ENCODE measurements at places on chromosomes 2 and 18. TPM values are rescaled to one million over a fixed set of nuclear protein-coding genes. Genes with fewer than 3 reads are reported as not detected.

MRO gene
- polyA plus RNA-seq, result 0.06 TPM

LINC00305 gene
- polyA plus RNA-seq, result not detected

GREB1 gene
- 0.17 TPM for polyA plus RNA-seq

SYT4 gene
- not detected for polyA plus RNA-seq

C1D gene
- polyA plus RNA-seq, result 45.7 TPM

TNFAIP6 gene
- polyA plus RNA-seq, result 16.6 TPM

IL1B gene
- 2.3 TPM for polyA plus RNA-seq

GNLY gene
- not detected for polyA plus RNA-seq

GPR35 gene
- 0.06 TPM for polyA plus RNA-seq

UGT1A9 gene
- not detected for polyA plus RNA-seq

SERPINB13 gene
- not detected for polyA plus RNA-seq

SP5 gene
- polyA plus RNA-seq, result not detected

ITPRIPL1 gene
- polyA plus RNA-seq, result 3.7 TPM

RSAD2 gene
- not detected for polyA plus RNA-seq

KLHL14 gene
- polyA plus RNA-seq, result not detected

SH3BP4 gene
- 224 TPM for polyA plus RNA-seq

POU3F3 gene
- not detected for polyA plus RNA-seq

ANKRD30B gene
- not detected for polyA plus RNA-seq

CNDP1 gene
- polyA plus RNA-seq, result not detected

KDSR gene
- 34.0 TPM for polyA plus RNA-seq

ZBTB7C gene
- polyA plus RNA-seq, result not detected

C2orf92 gene
- polyA plus RNA-seq, result 1.3 TPM

IL18RAP gene
- polyA plus RNA-seq, result not detected

SERPINB2 gene
- polyA plus RNA-seq, result 5.3 TPM

PTGR3 gene
- 30.9 TPM for polyA plus RNA-seq

COL5A2 gene
- 269 TPM for polyA plus RNA-seq

SDC1 gene
- 19.9 TPM for polyA plus RNA-seq

SPHKAP gene
- polyA plus RNA-seq, result not detected

DOK1 gene
- 24.4 TPM for polyA plus RNA-seq

DHX57 gene
- 23.3 TPM for polyA plus RNA-seq

IL36G gene
- polyA plus RNA-seq, result not detected

L3MBTL4 gene
- polyA plus RNA-seq, result 0.05 TPM

FBXO15 gene
- 1.4 TPM for polyA plus RNA-seq

CNGA3 gene
- polyA plus RNA-seq, result not detected

CRACDL gene
- polyA plus RNA-seq, result not detected

AQP4 gene
- not detected for polyA plus RNA-seq

ABHD1 gene
- 0.10 TPM for polyA plus RNA-seq

CD8B2 gene
- not detected for polyA plus RNA-seq

REG3A gene
- polyA plus RNA-seq, result not detected

RNPEPL1 gene
- polyA plus RNA-seq, result 7.2 TPM

ADD2 gene
- polyA plus RNA-seq, result 0.12 TPM

Data from AG04450 (cell line).